ENCODE measurements at places on chromosomes 3 and 15.

DNA sequence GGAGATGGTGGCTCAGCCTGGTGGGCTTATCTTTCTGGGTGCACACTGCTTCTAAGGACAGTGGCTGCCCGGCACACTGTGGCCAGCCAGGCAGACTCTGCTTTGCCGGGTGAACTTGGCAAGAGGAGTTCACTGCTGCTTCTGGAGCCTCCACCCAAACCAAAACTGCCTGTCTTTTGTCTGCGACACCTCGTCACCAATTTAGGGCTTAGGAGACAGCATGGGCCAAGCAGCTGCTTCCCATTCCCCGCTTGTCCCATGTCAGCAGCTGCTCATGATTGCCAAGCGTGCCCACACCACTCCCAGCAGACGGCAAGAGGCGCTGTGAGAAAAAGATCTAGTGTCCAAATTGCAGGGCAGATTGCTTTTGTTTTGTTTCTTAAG, 57.3 kb downstream of the LSM3 start:
- DNase-seq, result no peak

- no peak for DNase-seq
These were observed 917.5 kb downstream of the SQOR start for GRCh38 chr15:46552316-46552715.

DNA sequence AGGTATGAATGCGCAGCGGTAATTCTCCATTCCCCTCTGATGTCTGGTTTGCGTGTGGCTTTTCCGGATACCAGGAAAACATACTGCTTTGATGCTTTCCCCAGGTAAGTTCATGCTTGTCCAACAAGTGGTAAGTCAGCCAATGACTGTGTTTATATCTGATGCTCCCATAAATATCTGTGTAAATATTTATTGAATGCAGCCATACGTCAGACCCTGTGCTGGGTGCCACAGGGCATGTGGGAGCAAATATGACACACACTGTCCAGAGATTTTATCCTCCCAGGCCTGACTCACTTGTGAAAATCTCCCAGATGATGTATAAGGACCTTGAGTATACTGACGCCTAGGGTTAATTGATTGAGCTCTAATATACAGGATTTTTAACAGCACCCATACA, 29.6 kb upstream of the CEMIP start:
- DNase-seq, result no peak

GRCh38 chr3:55868347-55868746, 381.2 kb upstream of the WNT5A start:
- no peak for DNase-seq

- no peak for DNase-seq
These were observed 494.5 kb downstream of the RBMS3 start for GRCh38 chr3:29775340-29775739.

- no peak for DNase-seq
These were observed 429.8 kb downstream of the EPHB1 start for GRCh38 chr3:135224815-135225362.

DNA sequence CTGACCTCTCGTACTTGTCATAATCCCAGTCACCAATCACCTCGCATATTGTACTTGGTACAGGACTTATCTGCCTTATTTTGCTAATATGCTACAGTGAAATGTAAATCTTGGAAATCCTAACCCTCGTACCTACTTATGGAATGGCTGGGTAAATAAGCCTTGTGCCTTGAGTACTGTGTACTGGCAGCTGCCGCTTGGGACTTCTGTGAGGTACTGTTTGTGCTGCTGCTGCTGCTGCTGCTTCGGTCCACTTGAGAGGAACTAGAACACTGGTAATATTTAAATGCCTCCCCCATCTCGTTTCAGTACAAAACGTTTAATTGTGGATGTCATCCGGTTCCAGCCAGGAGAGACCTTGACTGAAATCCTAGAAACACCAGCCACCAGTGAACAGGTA, 42.5 kb upstream of the CRTC3 start:
- DNase-seq, result no peak

- DNase-seq, result no peak
These were observed 41.9 kb downstream of the PCOLCE2 start for GRCh38 chr3:142846779-142847577.

GRCh38 chr3:48367201-48367600, 4.8 kb upstream of the FBXW12 start:
- no peak for DNase-seq

GRCh38 chr3:193594946-193595689, 2.1 kb downstream of the OPA1 start:
- DNase-seq, result no peak

DNA sequence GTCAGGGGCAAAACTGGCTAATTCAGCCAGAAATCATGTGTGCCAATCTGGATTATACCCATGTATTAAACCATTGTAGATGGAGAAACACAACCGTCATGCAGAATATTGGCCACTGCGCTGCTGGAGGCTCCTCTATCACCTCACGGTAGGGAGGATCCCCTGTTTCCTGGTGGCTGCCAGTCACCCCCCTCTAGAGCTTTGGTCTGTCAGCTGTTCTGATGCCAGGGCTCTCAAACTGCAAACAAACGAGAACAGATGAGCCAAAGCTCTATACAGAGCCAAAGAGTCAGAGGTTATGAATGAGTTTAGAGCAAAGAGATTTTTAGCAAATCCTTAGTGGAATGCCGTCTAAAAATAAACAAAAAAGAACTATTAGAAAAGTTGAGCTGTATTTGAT, 62.5 kb downstream of the IL20RB start:
- no peak for DNase-seq

DNA sequence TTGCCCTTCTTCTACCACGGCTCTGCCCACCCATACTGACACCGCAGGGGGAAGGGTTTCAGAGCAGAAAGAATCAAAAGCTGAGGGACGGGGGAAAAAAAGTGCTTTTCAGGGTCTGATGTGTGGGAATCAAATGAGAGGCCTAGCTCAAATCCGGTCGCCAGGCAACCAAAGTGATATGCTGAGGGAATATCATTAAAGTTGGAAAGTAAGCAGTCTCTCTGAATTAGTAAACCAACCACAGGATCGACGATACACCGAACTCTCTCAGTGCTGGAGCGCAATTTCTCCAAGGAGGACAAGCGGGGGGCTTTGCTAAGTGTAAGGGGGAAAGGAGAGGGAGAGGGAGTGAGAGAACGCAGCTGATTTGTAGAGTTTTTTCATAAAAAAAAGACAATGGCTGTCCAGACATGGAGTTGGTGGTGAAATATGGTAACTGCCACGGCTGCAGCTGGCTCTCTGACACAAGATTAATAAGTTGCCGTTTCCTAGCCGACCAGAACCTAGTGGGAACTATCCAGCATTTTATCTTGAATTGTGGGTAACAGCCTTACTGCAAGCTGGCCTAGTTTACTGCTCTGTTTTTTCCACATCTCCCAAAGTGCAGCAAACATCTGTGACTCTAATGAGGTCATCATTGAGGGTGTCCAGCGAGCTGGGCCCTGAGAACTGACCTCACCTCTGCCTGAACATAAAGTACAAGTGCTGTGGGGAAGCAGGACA, 530.2 kb downstream of the SOX2 start:
- no peak for DNase-seq

GRCh38 chr15:90004252-90004651, 3.1 kb downstream of the ZNF710 start:
- DNase-seq, result no peak

DNA sequence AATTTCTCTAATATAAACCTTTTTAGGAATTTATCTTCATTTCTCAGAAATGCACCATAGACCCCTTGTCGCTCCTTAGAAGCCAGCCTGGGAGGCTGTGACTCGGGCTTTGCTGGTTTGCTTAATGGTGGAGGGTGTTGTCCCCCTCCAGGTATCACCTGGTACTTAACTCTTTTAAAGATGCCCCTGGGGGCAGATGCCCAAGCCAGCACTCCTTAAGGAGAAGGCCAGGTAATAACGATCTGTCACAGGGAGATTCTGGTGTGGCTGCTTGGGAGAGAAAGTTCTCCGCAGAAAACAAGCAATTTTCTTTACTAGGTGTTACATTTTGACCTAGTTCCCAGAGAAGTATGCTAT, 22.3 kb downstream of the EHD4 start:
- no peak for DNase-seq

- no peak for DNase-seq
These were observed 45.7 kb downstream of the TPRA1 start for GRCh38 chr3:127544803-127545201.

GRCh38 chr3:65702202-65702601, 336.5 kb downstream of the MAGI1 start:
- DNase-seq, result no peak

DNA sequence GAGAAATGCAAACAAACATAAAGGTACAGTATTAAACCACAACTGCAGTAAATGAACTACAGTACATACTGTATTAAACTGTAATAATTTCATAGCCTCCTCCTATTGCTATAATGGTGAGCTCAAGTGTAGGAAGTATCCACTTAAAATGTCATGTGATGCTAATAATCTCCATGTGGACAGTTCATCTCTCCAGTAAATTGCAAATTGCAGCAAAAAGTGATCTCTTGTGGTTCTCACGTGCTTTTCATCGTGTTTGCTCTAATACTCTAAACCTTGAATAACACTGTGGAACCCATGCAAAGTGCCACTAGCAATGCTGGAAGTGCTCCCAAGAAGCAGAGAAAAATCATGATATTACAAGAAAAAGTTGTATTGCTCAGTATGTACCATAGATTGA, 9.2 kb upstream of the FNDC3B start:
- DNase-seq, result no peak

DNA sequence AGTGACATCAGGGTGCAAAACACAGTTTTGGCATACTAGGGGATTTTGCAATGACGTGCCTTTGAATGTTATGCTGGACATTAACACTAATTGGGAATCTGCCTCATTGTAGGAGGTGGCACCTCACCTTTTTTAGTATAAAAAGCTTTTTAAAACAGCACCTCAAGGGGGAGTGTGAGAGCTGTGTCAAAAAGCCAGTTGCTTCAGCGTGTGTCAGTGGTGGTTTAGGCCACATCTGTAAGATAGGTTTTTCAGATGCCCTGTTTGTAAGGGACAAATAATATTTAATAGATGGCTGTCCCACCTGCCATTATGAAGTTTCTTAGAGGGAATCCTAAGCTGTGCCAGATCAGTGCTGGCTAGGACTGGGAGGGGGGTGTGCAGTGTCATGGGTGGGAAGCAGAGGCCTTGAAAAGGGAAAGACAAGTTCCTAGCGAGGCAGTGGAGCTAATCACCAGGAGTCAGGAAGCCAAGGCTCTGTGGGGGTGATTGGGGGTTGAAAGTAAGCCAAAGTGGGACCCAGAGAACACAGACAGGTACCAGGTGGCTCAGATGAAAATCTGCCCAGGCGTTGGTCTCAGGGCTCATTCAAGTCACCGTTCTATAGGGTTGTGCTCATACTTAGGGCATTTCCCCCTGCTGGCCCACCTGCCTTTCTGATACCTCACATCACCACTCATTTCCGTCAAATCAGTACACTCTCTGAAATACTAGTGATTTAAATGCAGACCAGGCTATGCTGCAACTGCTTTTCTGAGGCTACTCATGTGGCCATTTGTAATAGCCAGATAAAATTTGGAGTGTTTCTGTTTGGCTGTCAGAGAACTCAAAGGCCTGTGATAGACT, 120.5 kb downstream of the BBX start:
- no peak for DNase-seq

GRCh38 chr15:72774696-72775383, 8.7 kb downstream of the ADPGK start:
- no peak for DNase-seq

DNA sequence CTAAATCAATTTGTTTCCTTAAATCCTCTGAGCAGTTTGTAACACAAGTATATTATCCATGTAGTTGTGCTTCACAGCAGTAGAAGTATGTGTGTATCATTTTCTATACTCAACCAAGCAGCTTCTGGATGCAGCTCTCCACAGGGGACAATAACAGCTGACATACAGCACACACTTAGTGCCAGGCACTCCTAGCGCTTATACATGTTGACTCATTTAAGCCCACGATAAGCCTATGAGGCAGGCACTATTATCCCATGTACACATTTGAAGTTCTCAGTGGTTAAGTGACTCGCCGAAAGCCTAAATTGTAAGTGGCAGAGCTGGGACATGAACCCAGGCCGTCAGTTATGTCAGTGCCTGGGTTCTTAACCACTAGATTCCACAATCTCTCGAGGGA, 20.3 kb upstream of the LPP start:
- DNase-seq, result no peak

DNA sequence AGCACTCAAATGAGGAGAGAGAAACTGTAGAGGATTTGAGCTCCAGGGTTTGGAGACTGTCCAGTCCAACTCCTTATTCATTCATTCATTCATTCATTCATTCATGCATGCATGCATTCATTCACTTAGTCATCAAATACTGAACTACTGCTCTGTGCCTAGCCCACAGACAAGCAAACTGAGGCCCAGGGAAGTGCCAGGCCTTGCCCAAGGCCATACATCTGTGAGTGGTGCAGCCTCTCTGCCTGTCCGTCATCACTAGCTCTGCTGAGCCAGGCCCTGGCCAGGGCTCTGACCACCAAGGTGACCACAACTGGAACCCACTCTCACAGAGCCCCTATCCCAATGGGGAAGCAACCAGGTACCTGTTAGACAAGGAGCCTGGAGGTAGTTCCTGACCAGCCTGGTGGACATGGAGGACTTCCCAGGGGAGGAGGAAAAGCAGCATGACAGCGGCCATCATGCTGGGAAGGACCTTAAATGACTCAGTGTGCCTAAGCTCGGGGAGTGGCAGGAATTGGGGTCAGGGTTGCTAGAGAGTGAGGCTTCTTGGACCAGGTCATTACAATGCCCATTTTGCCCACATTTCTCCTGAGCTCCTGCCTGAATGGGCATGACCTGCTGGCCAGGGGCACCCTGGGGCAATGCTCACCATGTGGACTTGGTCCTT, 27.5 kb upstream of the RPL29 start:
- no peak for DNase-seq

DNA sequence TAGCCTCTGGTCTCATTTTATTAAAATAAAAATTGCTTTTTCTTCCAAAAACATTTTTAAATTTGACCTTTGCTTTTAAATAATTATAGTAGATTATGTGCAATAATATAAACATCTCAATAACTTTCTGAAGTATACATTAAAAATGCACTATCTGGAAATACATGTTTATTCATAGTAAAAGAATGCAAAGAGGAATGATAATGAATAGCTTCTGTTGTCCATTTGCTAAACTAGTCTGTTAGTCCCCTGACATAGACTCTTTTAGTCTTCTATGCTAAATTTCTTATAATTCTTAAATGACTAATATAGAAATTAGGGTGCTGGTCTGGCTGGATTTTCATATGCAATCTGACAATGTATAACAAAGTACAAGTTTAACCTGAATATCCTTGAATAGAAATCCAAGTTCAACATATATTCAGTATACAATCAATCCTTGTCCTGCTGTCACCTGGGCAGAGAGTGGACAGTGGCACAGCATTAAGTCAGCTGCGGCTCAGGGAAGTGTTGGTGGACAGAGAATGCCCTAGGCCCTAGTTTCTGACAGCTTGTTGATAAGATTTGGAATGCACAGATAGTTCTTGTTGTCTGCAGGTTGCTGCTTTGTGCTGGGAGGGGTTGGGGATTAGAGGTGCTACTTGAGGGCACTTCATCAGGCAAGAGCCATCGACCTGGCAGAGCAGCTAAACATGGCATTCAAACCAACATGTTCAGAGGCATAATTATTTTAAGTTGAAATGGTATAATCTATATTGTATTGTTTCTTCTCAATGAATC, 161.7 kb downstream of the MBNL1 start:
- no peak for DNase-seq

- DNase-seq, result no peak
These were observed 369.2 kb upstream of the IL12A start for GRCh38 chr3:159619341-159619885.
